ENCODE measurements at places on chromosomes 5 and 9.

- no peak for DNase-seq
These were observed 114.5 kb upstream of the SPRY4 start for GRCh38 chr5:142439207-142439860.

- DNase-seq = no peak
These were observed 45.2 kb upstream of the SMARCA2 start for GRCh38 chr9:1969898-1970297.

DNA sequence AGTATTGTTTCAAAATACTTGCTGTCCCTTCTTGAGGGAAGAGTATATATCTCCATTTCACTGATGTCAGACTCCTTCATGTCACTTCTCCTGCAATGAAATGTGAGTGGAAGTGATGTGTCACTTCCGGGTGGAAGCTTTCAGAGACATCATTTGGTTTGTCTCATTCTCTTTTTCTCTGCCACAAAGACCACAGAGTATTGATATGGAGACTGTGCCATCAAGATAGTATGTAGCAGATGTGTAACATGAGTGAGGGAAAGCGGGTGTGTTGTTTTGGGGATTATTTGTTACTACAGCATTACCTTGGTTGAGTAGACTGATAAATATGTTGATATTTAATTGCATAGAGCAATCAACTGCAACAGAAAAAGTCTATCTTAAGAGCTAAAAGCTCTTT is 169.8 kb downstream of the FBXL7 start:
- DNase-seq = no peak

- no peak for DNase-seq
These were observed 16.3 kb downstream of the DAPK1 start for GRCh38 chr9:87513880-87514535.

GRCh38 chr9:113932906-113933584 is 56.9 kb downstream of the ZNF618 start:
- DNase-seq = no peak

- no peak for DNase-seq
These were observed 227.3 kb downstream of the FANCC start for GRCh38 chr9:95090023-95090791.

GRCh38 chr5:106435185-106435584 is 1235.6 kb downstream of the EFNA5 start:
- no peak for DNase-seq

GRCh38 chr5:164741376-164741775 is 1236.0 kb downstream of the MAT2B start:
- no peak for DNase-seq

GRCh38 chr9:98635374-98635773 is 73.4 kb downstream of the GABBR2 start:
- no peak for DNase-seq

DNA sequence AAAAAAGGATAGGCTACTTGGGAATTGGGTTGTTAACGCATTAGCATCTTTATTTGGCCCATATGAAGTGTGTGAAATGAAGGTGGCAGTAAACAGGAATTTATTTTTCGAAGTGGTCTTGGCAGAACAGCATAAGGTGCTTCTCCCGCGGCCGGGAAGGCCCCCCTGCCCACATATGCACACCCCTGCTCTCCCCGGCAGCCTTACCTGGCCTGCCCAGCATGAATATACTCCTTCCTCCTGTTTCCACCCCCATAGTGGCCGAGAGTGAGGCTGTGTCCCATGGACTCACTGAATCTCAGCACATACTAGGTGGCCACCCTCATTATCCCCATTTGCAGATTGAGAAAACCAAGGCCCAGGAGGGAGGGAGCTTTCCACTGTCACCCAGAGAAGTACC is 54.0 kb upstream of the OLFM1 start:
- DNase-seq = no peak

- DNase-seq = no peak
These were observed 63.1 kb downstream of the RNF130 start for GRCh38 chr5:180008433-180008832.

DNA sequence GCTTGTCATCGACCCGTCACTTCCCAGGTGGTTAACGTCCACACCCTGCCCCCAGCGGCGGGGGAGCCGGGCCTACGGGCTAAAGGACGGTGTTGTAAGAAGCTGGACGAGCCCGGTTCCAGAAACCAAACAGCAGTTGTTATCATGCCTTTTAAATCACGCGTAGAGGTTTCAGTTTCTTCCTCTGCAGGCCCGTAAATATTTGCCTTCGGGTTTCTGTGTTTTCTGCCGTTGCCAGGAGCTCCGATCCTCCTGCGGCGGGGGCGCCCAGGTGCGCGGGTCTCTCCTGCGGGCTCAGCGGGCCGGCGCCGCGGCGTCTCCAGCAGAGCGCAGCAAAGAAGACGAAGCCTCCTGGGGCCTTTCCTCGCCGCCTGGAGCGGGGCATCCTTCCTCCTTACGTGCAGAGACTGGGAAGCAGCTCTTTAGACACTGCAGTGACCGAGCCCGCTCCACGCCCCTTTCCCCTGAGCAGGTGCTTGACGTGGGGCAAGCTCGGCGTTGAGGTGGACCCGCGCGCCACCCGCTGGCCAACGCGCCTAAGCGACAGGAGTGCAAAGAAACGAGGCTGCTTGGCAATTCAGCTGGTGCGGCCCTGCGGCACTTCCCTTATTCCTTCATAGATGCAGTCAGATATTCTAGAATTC is 21.8 kb upstream of the TTC1 start:
- peak; percentile 32 for DNase-seq

DNA sequence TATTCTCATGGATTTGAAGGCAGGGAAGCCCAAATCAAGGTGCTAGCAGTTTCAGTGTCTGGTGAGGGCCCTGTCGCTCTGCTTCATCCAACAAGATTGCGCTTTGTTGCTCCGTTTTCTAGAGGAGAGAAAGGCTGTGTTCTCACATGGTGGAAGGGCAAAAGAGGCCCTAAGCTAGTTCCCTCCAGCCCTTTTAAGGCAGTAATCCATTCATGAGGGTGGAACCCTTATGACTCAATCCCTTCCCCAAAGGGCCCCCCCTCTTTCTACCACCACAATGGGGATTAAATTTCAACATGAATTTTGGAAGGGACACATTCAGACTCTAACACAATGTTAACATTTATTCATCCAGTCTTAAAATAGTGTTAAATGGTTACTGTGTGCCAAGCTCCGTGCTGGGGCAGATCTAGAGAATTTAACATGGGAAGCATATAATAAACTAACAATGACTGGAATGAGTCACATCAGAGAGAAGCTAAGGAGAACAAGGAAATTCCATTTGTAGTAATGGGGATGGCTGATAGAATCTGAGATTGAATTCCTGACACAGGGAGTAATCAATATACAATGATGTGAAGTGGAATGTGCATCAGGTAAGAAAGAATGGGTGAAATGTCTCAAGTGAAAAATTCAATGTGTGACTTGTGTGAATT is 382.8 kb upstream of the ZNF608 start:
- DNase-seq = no peak

- DNase-seq = no peak
These were observed 438.5 kb upstream of the RGMB start for GRCh38 chr5:98334946-98335345.

DNA sequence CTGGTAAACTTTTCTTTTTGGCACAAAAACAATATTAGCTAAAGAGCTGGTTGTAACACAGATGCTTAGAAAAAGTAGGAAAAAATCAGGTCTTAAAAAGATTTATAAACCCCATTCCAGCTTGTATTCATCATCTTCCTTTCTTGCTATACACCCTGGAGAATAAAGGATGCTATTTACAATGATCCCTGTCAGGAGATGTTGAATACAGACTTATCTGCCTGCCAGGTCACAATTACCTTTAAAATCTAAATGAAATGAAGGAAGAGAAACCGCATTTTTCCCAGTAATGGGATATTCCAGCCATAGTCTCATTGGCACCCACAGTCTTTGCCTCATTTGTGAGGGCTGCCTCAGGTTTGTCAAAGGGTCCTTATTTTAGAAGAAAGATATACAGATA is 394.1 kb upstream of the WWC1 start:
- no peak for DNase-seq

DNA sequence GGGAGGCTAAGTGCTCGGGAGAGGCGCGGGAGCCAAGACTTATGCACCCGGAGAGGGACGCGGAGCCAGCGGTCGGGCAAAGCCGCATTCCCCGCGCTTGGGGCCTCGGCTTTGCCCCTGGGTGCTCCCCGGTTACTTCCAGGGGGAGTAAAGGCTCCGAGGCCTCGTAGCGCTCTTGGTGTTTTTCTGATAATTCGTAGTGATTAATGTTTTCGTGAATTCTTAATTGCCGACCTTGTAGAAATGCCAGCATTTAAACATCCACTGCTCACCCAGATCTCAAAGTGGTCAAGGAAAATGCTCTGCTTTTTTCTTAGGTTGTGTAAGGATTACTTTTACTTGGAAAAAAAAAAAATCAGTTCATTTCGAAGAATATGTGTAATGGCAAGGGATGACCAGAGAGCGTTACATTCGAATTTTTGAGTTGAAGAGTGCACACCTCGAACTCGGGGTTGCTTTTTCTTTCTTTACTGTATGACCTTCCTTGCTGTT is 654 bp upstream of the TUT7 start:
- DNase-seq = no peak

- DNase-seq = no peak
These were observed 378.0 kb upstream of the PRR16 start for GRCh38 chr5:120086081-120086480.

GRCh38 chr5:157561110-157561509 is 14.5 kb downstream of the ADAM19 start:
- no peak for DNase-seq

DNA sequence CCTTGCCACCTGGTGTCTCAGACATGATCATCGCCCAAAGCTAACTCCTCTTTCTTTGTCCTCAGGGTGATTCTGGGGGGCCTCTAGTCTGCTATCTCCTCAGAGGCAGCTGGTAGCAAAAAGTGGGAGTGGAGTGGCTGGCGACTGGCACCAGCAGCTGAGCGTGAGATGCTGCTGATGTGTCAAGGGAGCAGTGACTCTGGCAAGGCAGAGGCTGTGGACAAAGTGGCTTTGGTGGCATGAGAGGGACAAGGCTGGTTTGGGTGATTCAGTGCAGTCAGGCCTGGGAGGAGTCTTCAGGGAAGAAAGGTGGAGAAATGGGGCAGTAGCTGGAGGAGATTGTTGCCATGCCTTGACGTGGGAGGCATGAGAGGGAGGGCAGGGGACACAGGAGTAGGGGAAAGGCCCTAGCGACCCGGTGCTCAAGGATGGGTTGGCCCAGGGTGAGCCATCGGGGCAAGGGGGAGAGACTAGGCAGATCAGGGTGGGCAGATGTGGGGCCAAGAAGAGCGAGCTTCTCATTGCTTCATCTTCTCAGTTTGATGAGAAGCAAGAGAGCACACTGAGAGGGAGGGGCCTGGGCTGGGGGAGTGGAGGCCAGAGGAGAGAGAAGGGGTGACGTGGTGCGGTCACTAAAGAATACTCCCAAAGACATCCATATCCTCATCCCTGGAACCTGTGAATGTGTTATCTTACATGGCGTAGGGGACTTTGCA is 64.2 kb upstream of the SPTLC1 start:
- no peak for DNase-seq

GRCh38 chr5:137500615-137501225 is 1.6 kb upstream of the SPOCK1 start:
- no peak for DNase-seq

DNA sequence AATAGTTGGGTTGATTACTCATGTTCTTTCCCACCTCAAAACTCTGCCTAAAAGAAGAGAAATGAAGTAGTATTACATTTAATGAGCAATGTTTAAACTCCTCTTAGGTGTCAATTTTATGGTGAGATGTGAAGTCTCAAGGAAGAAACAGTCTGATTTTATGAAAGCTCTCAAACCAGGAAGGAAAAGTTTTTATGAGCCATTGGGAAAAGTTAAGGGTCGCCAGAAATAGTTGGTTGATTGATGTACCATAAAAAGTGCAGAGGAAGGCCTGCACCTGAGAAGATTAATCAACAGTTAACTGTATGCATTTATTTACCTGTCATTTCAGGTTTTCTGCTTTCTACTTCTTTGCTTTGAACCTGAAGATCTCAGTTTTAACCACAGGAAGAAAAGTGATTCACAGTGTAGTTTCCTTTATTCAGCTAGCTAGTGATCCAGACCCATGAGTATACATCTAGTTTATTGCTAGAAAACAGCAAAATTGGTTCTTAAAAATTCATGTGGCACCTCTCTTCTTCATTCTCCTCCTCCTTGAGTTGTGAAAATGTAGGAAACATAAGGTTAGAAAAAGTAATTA is 133.1 kb downstream of the CSNK1G3 start:
- no peak for DNase-seq

DNA sequence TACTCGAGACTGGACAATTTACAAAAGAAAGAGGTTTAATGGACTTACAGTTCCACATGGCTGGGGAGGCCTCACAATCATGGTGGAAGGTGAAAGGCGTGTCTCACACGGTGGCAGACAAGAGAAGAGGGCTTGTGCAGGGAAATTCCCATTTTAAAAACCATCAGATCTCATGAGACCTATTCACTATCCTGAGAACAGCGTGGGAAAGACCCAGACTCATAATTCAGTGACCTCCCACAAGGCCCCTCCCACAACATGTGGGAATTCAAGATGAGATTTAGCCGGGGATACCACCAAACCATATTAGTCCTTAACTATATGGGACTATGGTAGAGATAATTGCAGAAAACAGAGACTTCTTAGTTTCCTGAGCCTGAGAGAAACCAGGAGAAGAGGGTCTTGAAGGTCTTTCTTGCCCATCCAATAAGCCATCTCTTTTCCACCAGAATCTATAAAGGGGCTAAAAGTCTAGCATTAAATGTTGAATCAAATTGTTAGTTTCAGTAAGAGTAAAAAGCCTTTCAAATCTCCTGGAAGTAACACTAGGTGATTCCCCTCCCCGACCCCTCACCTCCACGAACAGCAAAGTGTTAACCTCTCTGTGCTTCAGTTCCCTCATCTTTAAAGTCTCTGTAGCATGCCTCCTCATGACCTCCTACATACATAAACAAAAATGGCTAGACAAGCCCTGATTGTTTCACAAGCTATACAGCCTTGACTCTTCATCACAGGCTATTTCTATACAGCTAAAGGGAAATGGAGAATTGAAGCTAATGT is 259.1 kb downstream of the TMEM167A start:
- DNase-seq = no peak

DNA sequence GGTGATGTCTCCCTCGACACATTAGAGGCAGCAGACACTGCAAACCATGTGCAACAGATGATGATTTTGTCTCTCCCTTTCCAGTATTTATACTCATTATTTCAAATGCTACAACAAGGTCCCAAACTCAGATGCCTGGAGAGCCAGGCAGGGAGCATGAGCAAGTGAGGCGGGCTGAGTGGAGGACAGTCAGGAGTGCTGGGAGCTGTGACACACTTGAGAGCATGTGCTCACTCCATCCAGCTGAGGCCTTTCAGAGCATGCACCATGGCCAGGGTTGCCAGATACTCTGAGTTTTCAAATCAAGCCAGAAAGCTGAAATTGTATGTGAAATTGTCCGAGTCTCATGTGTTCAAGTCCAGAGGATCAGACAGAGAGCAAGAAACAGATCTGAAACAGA is 55.8 kb upstream of the SLC2A8 start:
- no peak for DNase-seq

- DNase-seq = no peak
These were observed 236.4 kb downstream of the GOLPH3 start for GRCh38 chr5:31937703-31938102.

- no peak for DNase-seq
These were observed 292.8 kb downstream of the YTHDC2 start for GRCh38 chr5:113806250-113806649.

- DNase-seq = no peak
These were observed 1.9 kb downstream of the PJA2 start for GRCh38 chr5:109407913-109408312.
